PC-9 (cell line): ENCODE measurements at places on chromosomes 1 and 21.
A peak's percentile ranks its signal among the peaks of the same experiment; 100 is the strongest.

GRCh38 chr1:28159243-28159642 is 17.2 kb downstream of the PTAFR start:
- DNase-seq, result no peak

DNA sequence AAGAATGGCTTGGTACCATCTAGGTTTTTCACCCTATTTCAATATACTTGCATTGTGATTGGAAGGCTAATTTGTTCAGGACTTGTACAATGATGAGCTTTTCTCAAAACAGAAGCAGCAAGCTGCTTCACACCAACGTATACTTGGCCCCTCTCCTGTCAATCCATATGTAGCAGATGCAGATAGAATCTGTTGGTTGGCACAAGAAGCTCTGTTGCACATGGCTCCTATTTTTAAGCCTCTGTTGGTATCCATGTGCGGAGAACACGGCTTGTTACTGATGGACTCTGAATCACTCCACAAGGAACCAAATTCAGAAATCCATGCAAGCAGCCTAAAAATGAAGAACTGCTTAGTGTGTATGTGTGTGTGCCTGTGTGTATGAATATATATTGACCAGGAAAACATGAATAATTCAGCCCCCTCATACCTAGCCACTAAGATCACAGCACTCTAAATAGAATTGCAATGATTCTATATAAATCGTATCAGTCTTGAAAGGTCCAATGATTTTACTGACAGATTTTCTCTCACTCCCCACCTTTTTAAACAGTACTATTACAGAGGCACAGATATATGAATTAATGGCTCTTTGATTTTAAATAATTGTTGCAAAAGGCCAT is 258.4 kb upstream of the DPYD start:
- no peak for DNase-seq

DNA sequence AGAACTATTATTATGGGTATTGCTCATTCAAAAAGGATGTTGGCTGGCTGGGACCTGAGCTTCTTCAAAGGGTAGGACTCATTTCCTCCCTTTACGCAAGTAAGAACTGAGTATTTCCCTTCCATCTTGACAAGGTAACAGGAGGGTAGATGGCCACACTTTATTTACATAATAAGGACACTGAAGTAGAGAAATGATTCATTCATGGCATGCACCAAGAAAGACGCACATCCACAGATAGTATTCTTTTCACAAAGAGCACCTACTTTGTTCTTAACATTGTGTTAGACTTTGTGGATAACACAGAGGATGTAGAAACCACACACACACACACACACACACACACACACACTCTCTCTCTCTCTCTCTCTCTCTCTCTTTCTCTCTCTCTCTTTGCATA is 82.9 kb downstream of the FAM78B start:
- no peak for DNase-seq

DNA sequence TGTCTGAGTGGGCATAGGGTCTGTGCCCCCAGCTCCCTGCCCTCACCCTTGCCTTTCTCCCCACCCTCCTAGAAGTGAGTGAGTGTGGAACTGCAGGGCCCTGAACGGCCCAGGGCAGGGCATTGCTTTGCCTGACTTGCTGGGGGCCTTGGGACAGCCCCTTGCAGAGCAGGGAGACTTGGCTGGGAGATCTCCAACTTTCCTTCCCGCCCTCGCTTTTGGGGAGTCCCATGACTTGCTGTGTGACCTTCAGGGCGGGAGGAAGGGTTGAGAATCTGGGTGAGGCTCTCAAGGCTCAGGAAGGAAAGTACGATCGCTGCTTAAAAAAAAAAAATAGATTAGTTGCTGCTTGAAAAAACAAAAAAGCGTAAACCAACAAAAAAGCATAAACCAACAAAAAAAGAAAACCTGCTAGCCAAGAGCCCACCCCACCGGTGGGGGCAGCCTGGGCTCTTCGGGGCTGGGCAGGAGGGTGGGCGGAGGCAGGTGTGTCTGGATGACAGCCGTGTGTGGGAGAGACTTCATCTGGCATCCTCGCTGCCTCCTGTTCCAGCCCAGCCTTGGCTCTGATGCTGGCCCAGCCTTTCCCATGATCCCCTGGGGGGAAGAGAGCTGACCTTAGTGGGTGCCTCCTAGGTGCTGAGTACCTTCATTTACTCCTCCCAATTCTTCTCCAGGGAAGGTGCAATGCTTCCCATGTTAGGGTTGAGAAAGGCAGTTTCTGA is 6.5 kb downstream of the NBL1 start:
- DNase-seq, result no peak

- DNase-seq, result peak; percentile 95
Observed at GRCh38 chr1:22018583-22019559, 17.4 kb downstream of the CELA3A start.

- DNase-seq, result no peak
Observed at GRCh38 chr1:213325482-213325881, 274.4 kb downstream of the RPS6KC1 start.

GRCh38 chr1:55168353-55168752 is 46.8 kb downstream of the USP24 start:
- no peak for DNase-seq

- no peak for DNase-seq
Observed at GRCh38 chr1:22782406-22782805, 71.8 kb downstream of the EPHB2 start.

GRCh38 chr1:56728964-56729363 is 83.8 kb downstream of the PRKAA2 start:
- no peak for DNase-seq
